ENCODE measurements at places on chromosomes 6 and 20. TPM values are rescaled to one million over a fixed set of nuclear protein-coding genes. Genes with fewer than 3 reads are reported as not detected.

The COL12A1 gene
- total RNA-seq = 106 TPM

- peaks cover 2% of the 10 kb centered on the region for H3K36me3 ChIP-seq
- peak overlapping the region; percentile 85 for H3K4me3 ChIP-seq
- peak; percentile 46 for DNase-seq
- H3K4me1 ChIP-seq = peaks cover 16% of the 10 kb centered on the region
- no peaks in the 10 kb centered on the region for H3K27me3 ChIP-seq
These were observed 804 bp downstream of the ELOVL5 start for GRCh38 chr6:53347921-53348370.

DNA sequence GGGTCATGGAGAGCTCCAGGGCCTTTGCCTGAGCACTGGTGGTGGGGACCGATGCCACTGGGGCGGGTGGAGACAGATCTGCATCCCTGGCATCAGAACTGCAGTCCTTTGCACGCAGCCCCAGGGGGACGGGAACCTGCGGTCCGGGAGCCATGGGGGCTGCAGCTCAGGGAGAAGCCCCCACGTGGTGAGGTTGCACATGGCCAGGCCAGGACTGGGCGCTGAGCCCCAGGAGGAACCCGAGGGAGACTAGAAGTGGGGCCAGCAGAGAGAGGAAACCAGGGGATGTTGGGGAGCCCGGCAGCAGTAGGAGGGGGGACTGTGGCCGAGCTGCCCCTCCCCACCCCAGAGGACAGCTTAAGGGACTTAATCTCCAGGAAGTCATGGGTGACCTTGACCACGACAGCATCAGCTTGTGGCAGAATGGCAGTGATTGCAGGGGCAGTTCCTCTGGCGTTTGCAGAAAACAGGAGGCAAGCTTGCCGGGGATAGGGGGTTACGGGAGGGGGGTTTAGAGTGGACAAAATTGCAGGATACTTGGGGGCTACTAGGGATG is 18.0 kb upstream of the LSM14B start:
- no peaks in the 10 kb centered on the region for H3K36me3 ChIP-seq
- DNase-seq = no peak
- no peaks in the 10 kb centered on the region for H3K27me3 ChIP-seq

DNA sequence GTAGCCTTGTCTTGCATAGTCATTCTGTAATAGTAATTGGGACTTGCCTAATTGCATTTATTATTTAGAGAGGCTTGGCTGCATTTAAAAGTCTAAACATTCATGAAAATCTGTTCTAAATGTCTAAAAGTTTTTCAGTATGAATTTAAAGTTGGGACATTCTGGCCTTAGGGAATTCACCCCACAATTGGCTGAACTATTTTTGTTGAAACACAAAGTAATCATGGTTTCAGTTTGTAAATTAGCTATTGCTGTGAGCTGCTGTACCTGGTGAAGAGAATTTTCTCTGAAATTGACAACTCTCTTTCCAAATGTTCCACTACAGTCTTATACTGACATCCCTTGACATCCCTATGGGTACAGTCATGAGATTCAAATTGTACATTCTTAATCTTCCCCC is 253.0 kb downstream of the FARS2 start:
- no peak for DNase-seq
- no peaks in the 10 kb centered on the region for H3K36me3 ChIP-seq
- no peak overlapping the region for H3K4me3 ChIP-seq
- H3K27ac ChIP-seq = no peak overlapping the region
- no peaks in the 10 kb centered on the region for H3K4me1 ChIP-seq
- no peaks in the 10 kb centered on the region for H3K27me3 ChIP-seq

GRCh38 chr6:116008470-116009243 is 52.0 kb downstream of the FRK start:
- no peaks in the 10 kb centered on the region for H3K36me3 ChIP-seq
- no peak overlapping the region for H3K4me3 ChIP-seq
- H3K27me3 ChIP-seq = no peaks in the 10 kb centered on the region

DNA sequence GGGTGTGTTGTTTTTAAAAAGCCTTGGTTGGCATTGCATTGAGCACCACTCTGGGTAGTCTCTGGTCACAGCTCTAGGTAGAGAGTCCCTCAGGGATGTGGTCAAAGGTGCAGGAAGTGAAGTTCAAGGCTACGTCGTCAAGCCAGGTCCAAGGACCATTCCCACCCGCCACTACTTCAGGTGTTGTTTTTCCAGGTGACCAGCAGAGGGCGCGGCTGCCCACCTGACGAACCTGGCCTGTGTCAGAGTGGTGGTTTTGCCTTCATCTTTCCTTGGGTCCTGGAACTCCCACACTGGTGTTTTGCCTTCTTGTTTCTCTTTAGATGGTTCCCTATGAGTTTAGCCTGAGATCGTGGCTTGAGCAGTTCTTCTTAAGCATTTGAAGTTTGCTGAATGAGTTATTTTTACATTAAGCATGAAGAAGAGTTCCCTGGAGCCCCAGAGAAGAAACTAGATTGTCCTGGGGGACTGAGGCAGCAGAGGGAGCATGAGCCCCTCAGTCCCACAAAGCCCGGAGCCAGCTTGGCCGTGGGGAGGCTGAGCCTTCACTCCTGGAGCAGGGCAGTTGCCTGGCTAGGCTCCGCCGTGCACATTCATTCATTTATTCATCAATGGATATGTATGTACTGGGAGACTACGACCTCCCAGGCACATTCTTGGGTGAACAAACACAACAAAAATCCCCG is 5.6 kb upstream of the PHACTR3 start:
- no peaks in the 10 kb centered on the region for H3K4me1 ChIP-seq
- no peak overlapping the region for H3K4me3 ChIP-seq
- no peak overlapping the region for H3K27ac ChIP-seq
- no peaks in the 10 kb centered on the region for H3K27me3 ChIP-seq
